Central memory CD4-positive, alpha-beta T cell (primary cell): ENCODE measurements at places on chromosomes 5 and 9.
A peak's percentile ranks its signal among the peaks of the same experiment; 100 is the strongest.

DNA sequence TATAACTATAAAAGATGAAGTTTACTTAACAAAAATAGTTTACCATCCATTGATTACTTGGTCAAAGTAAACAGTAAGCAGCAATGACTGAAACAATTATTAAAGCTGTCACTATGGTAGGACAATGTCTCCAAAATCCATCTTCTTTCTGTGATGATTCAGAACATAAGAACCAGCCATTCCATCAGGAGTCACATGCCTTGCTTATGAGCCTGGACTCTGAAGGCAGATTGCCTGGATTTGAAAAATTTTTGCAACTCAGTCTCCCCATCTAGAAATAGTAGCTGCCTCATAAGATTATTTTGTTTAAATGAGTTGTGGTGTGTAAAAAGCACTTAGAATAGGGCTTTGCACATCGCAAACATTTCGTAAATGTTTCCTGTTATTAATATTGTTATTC lies 136.2 kb downstream of the LIFR start:
- DNase-seq, result no peak

- no peak for DNase-seq
Observed at GRCh38 chr9:99905833-99906402, 536 bp upstream of the STX17 start.

DNA sequence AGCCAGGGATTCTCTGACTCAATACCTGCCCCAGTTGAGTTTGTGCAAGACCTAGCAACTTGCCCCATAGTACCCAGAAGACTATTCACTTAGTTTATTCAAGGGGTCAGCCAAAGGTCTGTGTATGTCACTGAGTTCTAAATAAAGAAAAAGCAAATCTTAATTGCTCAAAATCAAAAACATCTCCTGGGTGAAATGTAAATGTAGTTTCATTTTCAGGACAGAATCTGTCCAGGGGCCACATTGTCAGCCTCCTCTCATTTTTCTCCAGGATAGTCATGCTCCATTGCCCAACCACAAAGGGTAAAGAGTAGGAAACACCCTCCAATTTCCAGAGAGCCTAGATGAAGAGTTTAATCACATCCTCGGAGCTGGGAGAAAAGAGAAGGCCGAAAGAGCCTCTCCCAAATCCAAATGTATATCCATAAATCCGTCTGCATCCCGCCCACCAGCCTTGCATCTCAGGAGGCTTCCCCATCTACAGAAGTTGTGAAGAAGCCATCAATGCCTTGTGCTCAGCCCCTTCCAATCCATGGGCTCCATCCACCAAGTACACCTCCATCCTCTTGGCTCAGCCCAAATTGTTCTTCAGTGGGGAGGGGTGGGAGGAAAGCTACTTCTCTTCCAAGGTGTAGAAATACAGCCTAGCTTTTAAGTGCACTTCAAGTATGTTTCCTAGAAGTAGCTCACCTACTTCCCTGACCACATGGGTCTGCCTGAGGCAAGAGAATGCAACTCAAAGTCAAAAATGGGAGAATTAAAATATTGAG lies 26.9 kb downstream of the ADAM19 start:
- no peak for DNase-seq

DNA sequence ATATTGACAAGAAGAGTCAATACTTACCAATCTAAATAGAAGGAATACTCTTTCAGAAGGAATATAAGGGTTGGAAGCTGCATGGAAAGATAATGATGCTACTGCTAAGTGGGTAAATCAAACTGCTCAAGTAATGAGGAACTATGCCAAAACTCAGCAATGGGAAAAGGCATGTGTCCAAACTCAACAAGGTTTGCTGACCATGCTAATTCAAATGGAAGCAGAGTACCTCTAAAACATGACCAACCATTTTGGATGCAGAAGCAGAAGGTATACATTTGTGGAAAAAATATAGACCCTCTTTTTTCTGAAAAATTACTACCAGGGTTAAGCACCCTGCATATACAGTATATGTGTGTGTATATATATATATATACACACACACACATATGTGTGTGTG lies 21.1 kb downstream of the TMEM232 start:
- no peak for DNase-seq

- no peak for DNase-seq
Observed at GRCh38 chr5:115817386-115817785, 927 bp upstream of the CDO1 start.

- no peak for DNase-seq
Observed at GRCh38 chr5:33310451-33310850, 130.3 kb upstream of the TARS1 start.

DNA sequence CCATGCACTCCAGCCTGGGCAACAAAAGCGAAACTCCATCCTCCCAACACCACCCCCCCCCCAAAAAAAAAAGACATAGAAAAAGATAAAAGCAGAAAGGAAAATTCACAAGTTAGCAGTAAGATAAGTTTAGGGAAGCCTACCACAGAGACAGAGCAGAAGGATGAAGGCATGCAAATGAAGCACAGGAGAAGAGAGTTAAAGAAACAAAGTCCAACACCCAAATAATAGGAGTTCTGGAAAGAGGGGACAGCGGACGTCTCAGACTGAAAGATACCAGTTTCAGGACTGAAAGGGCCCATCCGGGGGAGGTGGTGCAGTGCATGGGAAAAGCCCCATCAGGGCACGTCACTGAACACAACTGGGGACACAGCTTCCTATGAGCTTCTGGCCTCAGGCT lies 54.3 kb downstream of the OTULIN start:
- DNase-seq, result no peak

DNA sequence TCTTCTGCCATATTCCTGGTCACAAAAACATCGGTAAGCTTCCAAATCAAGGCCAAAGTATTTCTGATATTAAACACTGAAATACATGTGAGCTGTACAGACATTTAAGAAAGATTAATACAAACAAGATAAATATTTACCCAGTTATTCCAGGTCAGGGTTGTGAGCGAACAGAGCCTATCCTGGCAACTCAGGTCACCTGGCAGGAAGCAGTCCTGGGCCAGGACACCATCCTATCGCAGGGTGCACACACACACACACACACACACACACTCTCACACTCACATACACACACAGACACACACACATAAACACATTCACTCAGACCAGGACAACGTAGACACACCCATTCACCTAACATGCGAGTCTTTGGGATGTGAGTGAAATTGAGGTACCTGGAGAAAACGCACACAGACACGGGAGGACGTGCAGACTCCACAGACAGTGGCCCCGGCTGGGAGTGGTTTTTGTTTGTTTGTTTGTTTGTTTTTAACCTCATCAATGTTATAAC lies 82.4 kb upstream of the CACNA1B start:
- no peak for DNase-seq

DNA sequence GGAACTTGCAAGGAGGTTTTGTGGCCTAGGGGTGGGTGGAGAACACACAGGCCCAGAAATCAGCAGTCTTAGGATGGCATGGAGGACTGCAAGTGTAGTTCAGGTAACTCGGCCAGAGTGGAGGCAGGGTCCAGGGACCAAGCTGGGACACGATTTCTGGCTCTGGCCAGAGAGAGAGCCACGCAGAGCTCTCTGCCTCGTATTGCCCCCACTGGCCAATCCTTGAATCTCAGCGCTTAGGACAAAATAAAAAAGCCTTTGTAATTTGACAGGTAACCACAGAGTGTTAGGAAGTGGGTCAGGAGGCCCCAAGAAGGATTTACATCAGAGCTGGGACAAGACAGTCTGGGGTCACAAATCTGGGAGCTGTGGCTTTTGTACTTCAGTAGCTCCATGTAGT lies 11.7 kb downstream of the MAP3K1 start:
- DNase-seq, result peak; percentile 36

- DNase-seq, result no peak
Observed at GRCh38 chr5:125559296-125559695, 812.9 kb upstream of the ZNF608 start.

GRCh38 chr9:121690316-121690715 lies 38.9 kb downstream of the DAB2IP start:
- DNase-seq, result no peak

GRCh38 chr5:14526493-14526892 lies 55.1 kb upstream of the OTULINL start:
- DNase-seq, result no peak

DNA sequence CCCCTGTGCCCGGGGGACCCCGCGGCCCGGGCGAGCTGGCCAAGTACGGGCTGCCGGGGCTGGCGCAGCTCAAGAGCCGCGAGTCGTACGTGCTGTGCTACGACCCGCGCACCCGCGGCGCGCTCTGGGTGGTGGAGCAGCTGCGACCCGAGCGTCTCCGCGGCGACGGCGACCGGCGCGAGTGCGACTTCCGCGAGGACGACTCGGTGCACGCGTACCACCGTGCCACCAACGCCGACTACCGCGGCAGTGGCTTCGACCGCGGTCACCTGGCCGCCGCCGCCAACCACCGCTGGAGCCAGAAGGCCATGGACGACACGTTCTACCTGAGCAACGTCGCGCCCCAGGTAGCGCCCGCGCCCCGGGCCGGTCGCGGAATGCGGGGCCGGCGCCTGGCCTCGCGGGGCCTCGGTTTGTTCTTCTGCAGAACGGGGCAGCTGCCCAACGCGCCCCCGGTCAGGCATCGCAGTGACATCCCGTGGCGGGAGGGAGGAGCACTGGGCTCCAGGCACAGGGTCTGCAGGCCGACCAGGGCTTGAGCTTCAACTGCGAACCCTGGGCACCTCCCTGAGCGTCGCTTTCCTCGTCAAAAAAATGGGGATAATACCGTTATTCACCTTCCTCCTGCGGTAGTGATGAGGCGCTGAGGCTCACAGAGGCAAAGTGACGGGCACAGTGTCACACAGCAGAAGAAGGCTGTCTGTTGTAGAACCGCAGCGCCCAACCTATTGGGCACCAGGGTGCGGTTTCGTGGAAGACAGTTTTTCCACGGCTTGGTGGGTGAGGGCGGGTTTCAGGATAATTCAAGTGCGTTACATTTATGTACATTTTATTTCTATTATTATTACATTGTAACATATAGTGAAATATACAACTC lies 777 bp downstream of the ENDOG start:
- DNase-seq, result peak; percentile 41

DNA sequence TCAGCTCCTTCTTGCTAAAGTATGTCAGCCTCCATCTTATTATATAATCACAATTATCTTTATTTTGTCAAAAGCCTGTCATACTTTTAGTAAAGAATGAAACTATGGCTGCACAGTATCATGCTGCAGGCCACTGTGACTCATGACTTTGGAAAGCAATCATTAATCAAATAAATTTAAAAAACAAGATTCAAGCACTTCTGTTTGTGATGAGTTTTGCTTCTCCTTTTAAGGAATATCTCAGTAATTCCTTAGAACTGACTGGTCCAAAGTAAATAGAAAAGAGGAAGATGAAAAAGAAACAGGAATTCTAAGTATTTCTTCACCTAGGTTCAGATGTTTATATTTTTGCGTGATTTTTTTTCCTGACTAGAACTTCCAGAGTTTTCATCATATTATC lies 83.1 kb downstream of the EDIL3 start:
- DNase-seq, result no peak

GRCh38 chr5:39577529-39577928 lies 152.7 kb upstream of the DAB2 start:
- no peak for DNase-seq

- no peak for DNase-seq
Observed at GRCh38 chr9:4829969-4830368, 37.2 kb downstream of the RCL1 start.

GRCh38 chr5:107293541-107294210 lies 377.1 kb downstream of the EFNA5 start:
- no peak for DNase-seq

DNA sequence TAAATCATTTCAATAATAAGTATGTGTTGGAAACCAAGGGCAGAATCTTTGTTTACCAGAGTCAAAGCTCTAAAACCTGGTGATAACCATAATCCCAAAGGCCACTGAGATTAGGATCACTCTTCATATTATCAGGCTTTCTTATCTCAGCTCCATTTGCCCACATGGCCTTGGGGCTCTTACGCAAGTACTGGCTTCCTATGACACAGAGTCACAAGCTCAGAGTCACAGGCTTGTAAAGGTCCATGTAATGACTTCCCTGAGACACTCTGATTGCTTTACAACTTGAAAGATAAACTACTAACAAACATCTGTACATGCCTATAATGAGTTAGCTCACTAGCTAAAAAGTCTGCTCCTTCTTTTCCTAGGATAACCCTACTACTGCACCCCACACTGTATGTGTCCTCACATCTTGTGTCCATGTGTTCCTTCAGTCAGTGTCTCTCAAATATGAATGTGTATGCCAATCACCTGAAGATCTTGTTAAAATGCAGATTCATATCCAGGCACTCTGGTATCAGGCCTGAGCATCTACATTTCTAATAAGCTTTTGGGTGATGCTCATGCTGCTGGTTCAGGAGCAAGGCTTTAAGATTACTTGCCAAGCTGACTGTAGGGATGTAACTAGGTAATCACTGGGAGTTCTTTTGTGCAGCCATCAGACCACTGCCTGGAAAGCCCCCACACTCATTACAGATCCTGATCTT lies 28.4 kb downstream of the SEMA6A start:
- DNase-seq, result no peak

DNA sequence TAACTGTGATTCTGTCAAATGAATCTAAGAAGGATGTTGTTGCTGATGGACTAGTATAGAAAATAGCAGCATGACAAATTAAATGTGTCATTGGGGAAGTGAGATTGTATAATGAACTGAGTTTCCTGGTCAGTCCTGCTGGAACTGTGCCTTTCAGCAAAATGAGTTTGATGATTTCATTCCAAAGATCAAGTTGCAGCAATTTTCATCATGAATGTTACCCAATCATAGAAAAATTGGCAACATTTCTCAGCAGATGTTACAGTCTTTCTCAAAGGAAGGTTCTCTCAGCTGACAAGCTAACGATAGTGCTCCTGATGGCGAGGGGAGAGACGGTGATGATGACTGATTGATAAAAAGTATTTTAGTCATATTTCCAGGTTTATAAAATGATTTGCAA lies 10.7 kb downstream of the PCDHAC2 start:
- no peak for DNase-seq

DNA sequence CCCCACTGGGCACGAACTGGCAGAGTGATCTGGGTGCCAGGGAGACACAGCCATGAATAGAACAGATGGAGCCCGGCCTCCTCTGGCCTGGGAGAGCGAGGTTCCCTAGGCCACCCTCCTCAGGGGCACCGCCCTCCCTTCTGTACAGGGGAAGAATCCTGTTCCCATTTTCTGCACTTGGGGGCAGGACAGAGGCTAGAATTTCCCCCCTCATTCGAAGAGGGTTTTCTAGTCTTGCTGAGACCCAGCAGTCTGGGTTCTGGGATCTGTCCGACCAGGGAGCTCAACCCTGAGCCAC lies 52.7 kb downstream of the COL5A1 start:
- no peak for DNase-seq

DNA sequence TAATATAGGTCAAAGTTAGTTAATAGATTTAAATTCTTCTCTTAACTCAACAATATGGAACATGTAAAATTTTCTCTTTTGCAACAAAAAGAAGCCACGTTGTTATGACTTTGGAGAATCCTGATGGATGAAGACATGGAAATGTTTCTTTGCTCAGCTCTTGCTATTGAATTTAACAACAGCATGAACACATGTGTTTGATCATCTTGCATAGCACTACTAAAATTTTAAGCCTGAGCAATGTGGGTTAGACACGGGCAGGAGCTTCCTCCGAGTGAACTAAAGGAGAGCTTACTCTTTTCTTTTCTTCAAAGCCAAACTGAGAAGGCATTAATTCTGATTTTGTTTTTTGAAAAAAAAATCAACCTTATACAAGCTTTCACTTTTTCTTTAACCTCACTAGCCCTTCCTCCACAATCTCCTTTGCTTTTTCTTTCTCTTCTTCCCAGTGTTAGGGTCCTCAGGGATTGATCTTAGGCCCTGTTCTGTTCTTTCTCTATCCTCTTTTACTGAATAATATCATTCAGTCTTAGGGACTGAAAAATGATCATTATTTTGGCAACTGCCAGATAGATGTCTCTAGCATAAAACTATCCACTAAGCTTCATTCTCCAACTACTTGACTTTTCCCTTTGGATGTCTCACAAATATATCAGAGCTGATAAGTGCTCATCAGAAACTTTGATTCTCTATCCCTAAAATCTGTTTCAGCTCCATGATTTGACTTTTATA lies 36.9 kb downstream of the ADAMTS19 start:
- DNase-seq, result no peak
